ENCODE measurements at places on chromosomes 7 and 10.
A peak's percentile ranks its signal among the peaks of the same experiment; 100 is the strongest.

- DNase-seq, result peak; percentile 68
These were observed 5.6 kb downstream of the LRRTM3 start for GRCh38 chr10:66931340-66931948.

DNA sequence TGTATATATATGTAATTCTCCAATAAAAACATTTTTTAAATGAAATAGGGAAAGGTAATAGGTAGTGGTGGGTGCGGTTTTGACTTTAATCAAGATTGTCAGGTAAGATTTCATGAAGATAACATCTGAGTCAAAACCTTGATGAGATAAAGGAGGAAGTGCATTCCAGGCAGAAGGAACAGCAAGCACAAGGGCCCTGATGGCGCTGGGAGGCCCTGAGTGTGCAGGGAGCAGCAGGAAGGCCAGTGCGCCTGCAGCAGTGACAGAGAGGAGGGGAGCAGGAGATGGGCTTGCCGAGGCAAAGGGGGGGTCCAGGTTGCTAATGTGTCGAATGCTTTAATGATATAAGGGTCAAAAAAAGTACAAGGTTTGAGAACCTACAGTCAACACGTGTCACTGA is 69.8 kb downstream of the GNA12 start:
- no peak for DNase-seq

DNA sequence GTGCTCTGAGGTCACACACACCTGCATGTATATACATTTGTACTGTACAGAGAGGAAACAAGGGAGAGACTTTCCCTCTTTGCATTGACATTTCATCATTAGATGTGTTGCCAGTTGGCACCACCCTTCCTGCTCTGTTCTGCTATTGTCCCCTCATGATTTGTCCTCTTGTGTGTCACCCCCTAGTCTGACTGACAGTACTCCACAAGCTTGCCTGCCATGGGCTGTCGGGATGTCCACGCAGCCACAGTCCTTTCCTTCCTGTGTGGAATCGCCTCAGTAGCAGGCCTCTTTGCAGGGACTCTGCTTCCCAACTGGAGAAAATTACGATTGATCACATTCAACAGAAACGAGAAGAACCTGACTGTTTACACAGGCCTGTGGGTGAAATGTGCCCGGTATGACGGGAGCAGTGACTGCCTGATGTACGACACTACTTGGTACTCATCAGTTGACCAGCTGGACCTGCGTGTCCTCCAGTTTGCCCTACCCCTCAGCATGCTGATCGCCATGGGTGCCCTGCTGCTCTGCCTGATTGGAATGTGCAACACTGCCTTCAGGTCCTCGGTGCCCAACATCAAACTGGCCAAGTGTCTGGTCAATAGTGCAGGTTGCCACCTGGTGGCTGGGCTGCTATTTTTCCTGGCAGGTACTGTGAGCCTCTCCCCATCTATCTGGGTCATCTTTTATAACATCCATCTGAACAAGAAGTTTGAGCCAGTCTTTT is 9.4 kb downstream of the CLDN12 start:
- no peak for DNase-seq

- DNase-seq, result no peak
These were observed 67.9 kb downstream of the OAT start for GRCh38 chr10:124350806-124351205.

DNA sequence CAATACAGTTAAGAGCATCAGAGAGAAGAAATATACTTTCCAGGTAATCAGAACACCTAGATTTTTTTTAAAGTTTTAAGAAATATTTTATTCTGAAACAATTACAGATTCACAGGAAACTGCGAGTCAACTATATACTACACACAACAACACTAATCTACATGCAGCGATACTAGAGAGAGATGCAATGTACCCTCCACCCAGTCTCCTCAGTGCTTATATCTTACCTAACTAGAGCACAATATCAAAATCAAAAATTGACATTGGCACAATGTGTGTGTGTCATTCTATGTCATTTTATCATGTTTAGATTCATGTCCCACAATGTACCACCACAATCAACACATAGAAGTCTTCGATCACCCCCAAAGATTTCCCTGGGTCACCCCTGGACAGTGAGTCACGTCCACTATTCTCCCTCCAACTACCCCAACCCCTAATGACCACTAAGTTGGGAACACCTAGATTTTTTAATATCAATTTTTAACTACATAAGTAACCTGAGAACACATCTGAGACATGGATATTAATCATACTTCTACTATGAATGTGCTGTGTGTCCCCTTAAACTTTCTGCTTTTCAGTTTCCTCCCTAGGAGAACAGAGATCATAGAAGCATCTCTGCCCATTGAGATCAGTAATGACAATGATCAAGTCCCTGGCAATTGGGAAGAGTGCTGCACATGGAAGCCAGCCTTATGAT is 86.5 kb downstream of the GSAP start:
- no peak for DNase-seq

GRCh38 chr7:67854221-67855178 is 857.9 kb downstream of the TYW1 start:
- DNase-seq, result no peak

All from astrocyte of the cerebellum (primary cell).